Upper lobe of right lung (tissue), 1 donor: ENCODE measurements at places on chromosomes 12 and 14.

GRCh38 chr12:28027328-28027727 lies 54.8 kb upstream of the PTHLH start:
- no peak for DNase-seq

DNA sequence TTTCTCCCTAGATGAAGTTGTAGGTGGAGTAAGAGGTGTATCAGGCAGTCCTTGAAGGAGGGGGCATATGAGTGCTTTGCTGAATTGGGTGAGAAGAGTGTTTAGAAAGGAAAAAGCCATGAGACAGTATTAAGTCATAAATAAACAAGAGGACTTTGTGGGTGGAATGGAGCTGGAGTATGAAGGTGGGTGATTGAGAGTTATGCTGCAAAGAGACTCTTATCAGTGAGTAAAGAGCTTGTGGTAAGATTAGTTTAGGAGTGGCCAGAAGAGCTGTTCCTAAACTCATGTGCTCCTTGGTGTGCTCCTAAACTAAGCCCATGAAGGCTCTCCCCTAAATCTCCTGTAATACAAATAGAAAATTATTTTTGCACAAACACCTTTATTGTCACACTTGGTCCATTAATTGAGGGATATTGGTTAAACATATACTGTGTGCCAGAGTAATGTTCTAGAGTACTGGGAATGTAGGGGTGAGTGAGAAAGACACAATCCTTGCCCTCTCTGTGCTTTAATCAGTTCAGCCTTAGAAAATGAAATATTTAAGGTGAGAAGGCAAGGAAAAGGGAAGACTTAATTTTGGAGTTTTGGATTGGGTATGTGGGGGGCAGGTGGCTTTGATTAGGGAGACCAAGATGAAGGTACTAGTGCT lies 9.8 kb downstream of the CHPT1 start:
- DNase-seq, result no peak

GRCh38 chr12:108270035-108270848 lies 68.9 kb downstream of the CMKLR1 start:
- no peak for DNase-seq

DNA sequence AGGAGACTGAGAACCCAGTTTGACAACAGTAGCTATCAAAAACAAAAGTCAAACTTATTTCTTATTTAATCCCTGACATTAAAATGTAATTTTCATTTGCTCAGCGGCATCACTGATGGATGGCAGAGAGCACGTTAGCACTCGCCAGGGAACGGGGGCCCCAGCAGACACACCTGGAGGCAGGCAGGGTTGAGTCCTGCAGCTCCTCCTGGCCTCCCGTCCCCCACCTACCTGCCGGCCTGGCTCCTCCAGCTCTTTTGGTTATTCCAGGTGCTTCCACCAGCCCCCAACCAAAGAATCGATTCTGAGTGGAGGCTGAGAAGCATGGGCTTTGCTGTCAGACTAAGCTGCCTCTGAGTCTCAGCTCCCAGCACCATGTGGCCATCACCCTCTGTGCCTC lies 113.6 kb downstream of the PHETA1 start:
- no peak for DNase-seq

GRCh38 chr14:61608245-61609165 lies 86.8 kb upstream of the HIF1A start:
- no peak for DNase-seq

- no peak for DNase-seq
Measured at GRCh38 chr14:53793790-53794505, 162.7 kb downstream of the BMP4 start.
